ENCODE measurements at places on chromosomes 2 and 18. TPM values are rescaled to one million over a fixed set of nuclear protein-coding genes. Genes with fewer than 3 reads are reported as not detected.

The CNGA3 gene
- 7.6 TPM for total RNA-seq

The LCT gene
- not detected for total RNA-seq

The RSAD2 gene
- not detected for total RNA-seq

The SCYGR4 gene
- not detected for total RNA-seq

The ALPG gene
- 2.4 TPM for total RNA-seq

- DNase-seq = no peak
Observed at GRCh38 chr2:69525261-69525660, 88.0 kb upstream of the NFU1 start.

- no peak for DNase-seq
Observed at GRCh38 chr2:55761526-55761925, 67.9 kb upstream of the PNPT1 start.

DNA sequence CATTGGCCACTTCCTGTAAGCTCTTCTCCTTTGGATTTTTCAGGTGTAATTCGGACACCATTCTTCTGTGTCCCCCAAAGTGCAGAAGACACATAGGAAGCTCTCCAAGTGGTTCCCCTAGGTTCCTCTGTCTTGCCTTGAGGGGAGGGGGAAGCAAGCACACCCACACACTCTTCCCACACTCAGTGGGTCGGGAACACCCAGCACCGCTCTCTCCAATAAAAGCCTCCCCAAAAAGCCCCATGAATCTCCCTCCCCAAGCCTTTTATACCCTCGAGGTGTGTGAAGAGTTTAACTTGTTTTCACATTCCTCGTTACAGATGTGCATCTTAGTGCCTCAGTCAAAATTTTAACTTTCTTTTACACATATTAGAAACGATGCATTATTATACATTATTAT lies 9.9 kb upstream of the TMEM237 start:
- DNase-seq = no peak

GRCh38 chr18:34880882-34881834 lies 160.1 kb upstream of the MAPRE2 start:
- DNase-seq = no peak

- peak; percentile 42 for DNase-seq
Observed at GRCh38 chr2:239181903-239182581, 218.8 kb downstream of the HDAC4 start.

DNA sequence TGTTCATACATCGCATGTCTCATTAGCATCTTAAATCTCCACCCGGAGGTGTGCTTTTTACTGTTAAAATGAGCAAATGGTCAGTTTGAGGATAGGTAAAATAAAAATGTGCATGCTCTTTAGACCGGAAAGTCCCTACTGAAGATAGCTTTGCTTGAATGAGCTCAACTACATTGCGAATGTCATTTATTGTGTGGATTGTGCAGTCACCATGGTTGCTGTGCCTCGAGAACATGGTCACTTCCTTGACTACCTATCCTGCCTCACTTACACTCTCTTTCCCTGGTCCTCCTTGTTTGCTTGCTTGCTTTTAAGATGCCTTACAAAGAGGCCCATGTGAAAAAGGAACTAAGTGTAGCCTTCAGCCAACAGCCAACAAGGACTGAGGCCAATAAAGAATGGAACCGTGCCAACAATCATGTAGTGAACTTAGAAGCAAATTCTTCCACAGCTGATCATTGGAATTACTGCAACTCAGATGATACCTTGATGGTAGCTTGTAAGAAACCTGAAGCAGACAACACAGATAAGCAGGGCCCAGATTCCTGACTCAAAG lies 72.2 kb upstream of the BARD1 start:
- no peak for DNase-seq

DNA sequence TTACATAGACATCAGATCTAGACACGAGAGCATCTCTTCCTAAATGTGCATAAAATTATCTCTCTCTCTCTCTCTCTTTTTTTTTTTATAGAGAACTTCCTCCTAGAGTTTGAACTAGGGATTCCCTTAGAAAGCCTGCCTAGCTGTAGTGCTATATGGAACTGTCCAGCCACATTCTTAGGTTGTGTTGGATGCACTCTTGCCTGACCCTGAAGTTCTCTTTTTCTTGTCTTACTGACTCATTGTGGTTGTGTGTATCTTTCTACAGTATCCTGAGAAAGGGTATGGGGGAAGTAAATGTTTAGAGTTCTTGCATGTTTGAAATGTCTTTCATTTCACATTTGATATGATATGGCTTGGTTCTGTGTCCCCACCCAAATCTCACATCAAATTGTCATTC lies 368.2 kb downstream of the CDH2 start:
- no peak for DNase-seq

- DNase-seq = no peak
Observed at GRCh38 chr2:96891591-96892333, 21.9 kb upstream of the SEMA4C start.

DNA sequence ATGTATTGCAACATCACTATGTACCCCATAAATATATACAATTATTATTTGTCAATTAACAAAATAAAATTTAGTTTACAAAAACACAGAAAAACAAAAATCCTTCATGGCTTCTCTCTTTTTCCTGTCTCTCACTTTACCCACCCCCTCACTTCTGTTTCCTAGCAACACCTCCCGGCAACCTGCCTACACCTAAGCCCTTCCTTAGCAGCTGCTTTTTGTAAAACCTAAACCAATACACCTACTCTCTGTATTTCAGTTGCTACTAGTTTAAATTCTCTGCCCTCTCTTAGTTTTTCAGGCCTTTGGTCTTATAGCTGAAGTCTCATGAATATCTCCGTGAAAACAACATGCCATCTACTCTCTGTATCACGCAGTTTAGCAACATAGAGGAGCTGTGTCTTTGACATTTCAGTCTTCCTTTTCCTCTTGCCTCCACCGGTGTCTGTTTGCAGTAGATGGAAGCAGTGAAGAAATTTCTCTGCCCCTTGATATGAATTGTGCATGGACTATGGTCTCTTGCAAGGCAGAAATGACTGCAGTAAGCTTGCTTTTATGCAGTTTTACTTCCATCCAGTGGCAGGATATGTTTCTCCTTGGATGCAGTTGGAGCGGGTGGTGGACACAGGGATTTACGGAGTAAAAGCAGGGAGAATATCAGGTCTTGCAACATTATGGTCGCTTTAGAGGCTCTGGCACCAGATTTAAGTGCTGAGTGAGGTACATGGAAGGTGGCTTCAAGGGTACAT lies 42.0 kb upstream of the ZDBF2 start:
- DNase-seq = no peak

GRCh38 chr2:45010702-45011012 lies 1.4 kb upstream of the SIX2 start:
- DNase-seq = no peak

DNA sequence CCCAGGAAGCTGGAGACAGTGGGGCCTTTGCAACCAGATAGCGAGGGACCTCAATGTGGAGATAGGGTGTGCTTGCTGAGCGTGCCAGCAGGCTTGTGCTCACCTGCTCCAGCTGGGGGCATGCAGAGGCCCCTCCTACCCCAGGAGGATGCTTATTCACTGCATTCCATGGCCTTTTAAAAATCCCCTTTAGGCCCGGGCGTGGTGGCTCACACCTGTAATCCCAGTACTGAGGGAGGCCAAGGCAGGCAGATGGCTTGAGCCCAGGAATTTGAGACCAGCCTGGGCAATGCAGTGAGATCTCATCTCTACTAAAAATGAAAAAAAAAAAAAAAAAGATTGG lies 54.5 kb downstream of the ODC1 start:
- no peak for DNase-seq

Measured in glutamatergic neuron (in vitro differentiated cells).